ENCODE measurements at places on chromosomes 11 and 22. TPM values are rescaled to one million over a fixed set of nuclear protein-coding genes. Genes with fewer than 3 reads are reported as not detected.

The OR51B2 gene
- polyA plus RNA-seq: not detected

DNA sequence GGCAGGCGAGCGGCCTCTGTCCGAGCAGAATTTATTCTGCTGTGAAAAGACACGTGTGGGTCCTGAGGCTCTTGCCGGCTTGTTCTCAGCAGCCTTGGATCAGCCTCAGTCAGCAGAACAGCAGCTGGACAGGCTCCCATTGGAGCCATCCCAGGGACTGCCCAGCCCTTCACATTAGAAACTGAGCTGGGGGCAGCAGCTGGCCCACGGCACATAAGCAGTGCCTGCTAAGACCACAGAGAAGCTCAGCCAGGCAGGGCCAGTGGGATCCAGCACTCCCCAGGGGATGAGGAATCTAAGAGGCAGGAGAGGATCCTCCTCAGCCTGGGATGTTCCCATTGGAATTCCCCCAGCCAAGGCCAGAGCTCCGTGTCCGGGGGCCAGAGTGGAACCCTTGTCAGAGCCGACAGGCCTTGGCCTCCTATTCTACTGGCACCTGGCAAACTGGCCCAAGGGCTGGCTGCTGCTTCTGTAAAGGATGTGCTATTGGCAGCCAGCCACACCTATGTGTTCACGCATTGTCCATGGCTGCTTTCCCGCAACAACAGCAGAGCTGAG, 18.2 kb downstream of the RTN4R start:
- peak; percentile 92 for DNase-seq

GRCh38 chr22:48156603-48157355, 1394.3 kb downstream of the TBC1D22A start:
- no peak for DNase-seq

GRCh38 chr22:45225732-45226502, 14.8 kb downstream of the KIAA0930 start:
- no peak for DNase-seq

DNA sequence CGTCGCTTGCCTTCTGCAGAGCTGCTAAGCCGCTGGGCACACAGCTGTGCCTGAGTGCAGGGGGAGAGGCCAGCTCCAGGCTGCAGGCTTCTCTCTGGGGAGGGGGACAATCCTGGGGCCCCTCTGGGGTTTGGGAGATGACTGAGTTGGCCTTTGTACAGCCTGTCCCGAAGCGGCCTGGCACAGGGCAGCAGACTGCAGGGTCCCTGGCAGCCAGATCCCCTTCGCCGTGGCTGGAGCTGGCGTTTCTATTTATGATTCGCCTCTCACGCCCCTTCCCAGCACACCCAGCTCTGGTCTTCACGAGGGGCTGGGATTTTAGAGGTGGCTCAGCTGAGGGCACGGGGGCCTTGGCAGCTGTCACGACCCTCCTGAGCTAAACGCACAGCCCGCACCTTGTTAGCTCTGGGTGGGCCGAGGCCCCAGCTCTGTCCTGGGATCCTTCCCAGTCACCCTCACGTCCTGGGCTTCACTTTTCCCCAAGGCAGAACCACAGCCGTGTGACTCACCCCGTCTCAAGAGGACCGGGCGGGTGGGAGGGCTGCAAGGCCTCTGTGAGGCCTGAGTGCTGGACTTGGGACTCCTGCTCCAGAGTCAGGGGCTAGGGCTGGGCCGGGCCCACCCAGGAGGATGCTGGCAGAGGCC, 18.4 kb downstream of the OSBPL5 start:
- no peak for DNase-seq

DNA sequence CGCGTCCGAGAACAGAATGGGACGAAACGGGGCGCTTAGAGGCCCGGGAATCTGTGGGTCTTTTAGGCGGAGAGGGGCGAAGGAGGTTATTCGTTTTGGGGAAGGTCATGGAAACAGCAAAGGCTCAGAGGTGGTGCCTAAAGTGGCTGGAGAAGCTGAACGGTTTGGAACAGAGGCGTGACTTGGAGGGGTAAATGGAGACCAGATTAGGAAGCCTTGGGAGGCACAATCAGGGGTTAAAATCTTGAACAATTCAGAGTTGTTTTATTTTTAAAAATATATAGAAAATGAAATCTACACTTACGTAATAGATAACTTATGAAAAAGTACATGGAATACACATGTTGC, 247 bp upstream of the PLAAT5 start:
- DNase-seq: no peak

The SERPING1 gene
- 96.4 TPM for polyA plus RNA-seq

DNA sequence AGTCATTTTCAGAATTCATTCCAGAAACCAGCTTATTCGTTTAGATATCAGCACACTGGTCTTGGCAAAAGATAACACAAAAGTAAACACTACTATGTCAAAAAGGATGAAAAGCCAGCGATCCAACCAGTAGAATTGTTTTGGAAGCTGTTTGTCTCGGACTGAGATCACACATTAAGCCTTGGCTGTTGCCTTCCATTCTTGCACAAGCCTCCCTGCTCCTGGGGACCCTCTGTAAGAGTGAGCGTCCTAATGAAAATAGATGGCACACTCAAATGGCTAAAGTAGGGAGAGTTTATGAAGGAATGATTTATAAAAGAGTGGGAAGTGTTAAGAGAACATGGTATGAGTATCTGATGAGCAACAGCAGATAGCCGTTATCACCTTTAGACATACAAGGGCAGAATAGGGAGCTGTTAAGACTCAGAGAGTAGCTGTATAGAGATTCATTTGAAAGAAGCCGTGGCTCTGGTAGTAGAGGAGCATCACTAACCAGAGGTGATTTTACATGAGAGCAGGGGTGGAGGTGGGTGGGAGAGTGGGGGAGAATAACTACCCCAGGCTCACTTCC, 25.2 kb downstream of the PDE3B start:
- DNase-seq: no peak

The CEP126 gene
- 5.6 TPM for polyA plus RNA-seq

GRCh38 chr11:113497066-113497910, 22.1 kb upstream of the DRD2 start:
- DNase-seq: no peak

The NCAM1 gene
- polyA plus RNA-seq: 121 TPM

The ZBED5 gene
- polyA plus RNA-seq: 67.8 TPM

DNA sequence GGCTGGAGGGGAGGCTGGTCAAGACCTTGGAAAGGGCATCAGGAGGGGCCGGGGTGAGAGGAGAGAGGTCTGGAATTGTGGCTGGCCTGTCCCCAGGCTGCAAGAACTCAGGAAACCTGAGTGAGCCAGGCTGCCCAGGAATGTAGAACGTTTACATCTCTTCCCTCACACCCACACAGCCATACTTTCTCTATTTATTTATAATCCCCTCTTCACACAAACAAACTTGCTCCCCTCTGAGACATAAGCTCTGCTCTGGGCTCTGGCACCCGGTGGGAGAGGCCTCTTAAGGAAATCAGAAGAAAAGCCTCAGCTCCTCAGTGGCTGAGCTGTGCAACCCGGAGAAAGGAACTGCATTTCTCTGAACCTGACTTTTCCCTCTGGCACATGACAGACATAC, 5.5 kb downstream of the CHRDL2 start:
- no peak for DNase-seq

- no peak for DNase-seq
Observed at GRCh38 chr11:9947231-9947864, 283.5 kb downstream of the SWAP70 start.

The SMIM35 gene
- 0.04 TPM for polyA plus RNA-seq

The CSNK2A3 gene
- polyA plus RNA-seq: 1.3 TPM

GRCh38 chr22:50047346-50047745, 10.8 kb downstream of the TTLL8 start:
- DNase-seq: no peak

- DNase-seq: no peak
Observed at GRCh38 chr11:122954455-122954854, 27.2 kb downstream of the BSX start.

GRCh38 chr11:7545611-7546010, 31.8 kb downstream of the PPFIBP2 start:
- no peak for DNase-seq

GRCh38 chr11:115900111-115900510, 395.9 kb upstream of the CADM1 start:
- DNase-seq: no peak

The DDI1 gene
- not detected for polyA plus RNA-seq

The MDK gene
- 317 TPM for polyA plus RNA-seq

DNA sequence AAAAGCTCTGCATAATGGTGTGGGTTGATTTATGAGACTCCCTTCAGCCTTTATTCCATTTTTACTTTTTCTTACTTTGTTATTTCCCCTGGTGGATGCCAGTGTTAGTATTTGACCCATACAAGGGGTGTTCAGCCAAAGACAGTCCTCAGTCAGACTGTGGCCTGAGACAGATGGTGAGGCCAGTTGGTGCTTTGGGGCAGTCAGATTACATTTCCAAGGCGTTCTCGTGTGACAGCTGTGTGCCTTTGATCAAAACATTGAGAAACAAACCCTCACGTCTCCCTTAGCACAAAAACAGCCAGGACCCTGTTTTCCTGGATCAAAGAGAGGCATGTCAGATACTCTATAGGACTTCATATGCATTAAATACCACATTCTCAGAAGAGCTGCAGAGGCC, 31.3 kb upstream of the SLN start:
- DNase-seq: peak; percentile 68

DNA sequence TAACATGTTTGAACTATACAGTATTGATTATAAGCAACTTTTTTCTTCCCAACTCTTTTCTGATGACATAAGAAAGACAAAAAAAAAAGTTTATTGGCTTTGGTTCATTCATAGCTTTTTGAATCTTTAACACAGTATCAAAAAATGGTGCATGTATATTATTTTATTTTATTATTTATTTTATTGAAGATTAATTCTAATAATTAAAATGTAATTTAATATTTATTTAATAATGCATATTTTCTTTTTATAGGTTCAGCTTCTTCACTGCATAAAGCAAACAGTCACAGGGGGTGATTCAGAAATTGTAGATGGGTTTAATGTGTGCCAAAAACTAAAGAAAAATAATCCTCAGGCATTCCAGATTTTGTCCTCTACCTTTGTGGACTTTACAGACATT, 78.8 kb downstream of the BBOX1 start:
- DNase-seq: no peak

All from muscle of leg (tissue), 16 donors.